Femur (tissue), 1 donor: ENCODE measurements at places on chromosomes 2 and 18.

DNA sequence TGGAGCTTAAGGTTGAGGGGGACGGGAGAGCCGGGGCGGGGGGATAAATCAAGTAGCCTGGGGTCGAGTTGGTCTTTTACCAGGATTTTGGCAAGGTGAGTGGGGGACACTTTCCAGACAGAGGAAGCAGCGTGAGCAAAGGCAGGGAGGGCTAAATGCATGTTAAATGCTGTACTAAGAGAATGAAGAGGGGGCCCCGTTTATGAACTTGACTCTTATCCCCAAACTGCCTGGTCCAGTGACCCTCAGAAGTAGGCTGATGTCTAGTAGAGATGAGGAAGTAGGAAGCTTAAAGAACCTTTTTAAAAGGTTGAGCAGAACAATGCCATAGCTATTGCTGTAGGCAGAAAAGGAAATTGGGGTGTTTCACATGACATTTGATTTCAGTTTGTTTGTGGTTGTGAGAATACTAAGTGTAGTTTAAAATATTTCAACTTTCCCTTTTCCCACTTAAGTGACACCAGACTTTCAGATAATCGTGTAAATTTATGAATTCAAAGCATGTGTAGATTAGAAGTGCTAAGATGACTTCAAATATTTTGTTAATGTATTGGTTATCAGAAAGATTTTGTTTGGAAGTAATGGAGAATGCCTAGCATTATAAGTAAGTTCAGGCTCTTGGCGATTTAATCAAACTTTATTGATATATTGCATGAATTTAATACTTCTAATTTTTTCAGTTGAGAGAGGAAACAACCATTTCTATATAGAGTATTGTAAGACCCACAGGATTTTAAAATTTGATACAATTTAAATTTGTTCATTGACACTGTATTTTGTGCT is 1.8 kb downstream of the REL start:
- DNase-seq = no peak

DNA sequence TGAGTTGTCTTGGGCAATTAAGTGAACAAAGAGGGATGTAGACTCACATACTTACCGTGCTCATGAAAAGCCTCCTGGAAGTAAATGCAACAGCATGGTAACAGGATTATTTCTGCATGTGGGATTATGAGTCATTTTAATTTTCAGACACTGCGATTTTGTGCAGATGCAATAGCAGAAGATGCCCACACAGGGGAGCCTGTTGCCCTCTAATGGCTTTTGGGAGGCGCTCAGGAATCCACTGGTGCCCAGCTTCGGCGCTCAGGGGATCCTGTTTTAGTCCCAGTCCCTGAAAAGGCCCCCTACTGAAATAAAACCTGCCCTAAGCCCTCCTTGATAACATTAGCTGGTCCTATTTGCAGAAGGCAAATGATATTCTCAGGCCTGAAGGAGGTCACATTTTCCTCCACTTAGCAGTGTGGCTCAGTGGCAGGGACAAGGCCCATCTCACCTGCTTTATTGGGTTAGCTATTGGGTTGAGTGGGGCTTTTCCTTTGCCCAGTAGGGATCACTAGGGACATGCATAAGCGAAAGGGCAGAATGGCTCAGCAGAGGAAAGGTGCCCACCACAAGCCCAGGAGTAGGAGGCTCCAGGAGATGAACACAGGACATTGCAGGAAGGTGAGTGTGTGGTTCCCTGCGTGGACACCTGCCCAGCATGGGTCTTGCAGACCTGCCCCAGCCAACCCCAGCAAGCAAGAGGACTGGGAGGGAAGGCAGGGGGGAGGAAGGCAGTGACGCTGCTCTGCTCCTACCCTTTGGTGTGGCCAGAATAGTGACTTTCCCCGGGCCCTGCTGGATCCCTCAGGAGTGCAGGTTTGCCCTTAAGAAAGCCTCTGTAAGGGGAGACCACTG is 26.5 kb upstream of the KCNS3 start:
- DNase-seq = peak; percentile 64

DNA sequence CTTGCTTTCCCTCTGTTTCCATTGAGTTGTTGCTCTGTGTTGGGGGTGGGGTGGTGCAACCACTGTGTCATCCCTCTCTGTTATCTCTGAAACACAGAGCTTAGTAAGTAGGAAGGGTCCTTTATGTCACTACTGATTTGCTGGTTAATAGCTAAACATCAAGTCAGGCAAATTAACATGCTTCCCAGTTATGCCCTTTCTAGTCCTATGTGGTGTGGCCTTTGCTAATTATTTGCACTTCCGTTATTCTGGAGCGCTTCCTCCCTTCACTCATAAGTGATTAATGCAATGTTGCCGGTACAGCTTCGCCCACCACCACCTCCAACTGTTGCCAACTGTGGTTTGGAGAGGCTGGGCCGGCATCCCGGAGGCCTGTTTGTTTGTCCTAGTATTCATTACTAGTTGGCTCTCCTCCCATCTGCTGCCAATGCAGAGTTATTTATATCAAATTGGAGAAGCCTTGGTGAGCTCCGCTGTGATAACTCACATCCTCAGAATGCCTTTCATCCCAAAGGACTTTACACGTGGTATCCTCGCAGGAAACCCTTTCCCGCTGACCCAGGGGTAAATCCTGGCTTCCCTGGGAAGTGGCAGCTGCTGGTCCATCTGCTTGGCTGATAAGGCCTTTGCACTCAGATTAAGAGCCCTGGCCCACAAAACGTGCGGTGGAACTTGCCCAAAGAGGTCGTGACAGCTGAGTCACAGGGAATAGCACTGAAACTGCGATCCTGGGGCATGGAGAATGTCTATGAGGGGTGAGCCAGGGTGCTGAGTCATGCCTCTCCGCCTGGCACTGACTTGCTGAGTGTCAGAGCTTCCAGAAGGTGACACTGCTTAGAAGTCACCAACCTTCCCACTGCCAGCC is 72.0 kb upstream of the ZCCHC2 start:
- peak; percentile 67 for DNase-seq

DNA sequence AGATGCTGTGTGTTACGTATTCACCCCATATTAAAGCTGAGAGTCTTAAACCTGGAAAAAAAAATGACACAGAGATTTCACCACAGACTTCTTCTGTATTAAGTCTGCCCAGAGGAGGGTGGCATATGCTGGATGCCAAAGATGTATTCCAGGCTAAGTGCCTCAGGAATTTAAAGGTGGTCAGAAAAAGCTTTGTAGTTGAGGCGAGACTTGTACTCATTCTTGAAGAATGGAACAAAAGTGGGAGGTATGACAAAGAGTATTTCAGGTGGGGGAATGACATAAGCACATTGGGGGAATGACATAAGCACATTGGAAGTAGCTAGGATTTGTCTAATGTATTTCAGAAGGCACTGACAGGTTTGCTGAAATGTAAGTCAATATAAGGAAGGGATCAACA is 98.6 kb downstream of the BABAM2 start:
- no peak for DNase-seq

GRCh38 chr2:121599963-121600651 is 49.2 kb downstream of the CLASP1 start:
- no peak for DNase-seq

- no peak for DNase-seq
These were observed 7.9 kb upstream of the ZNF407 start for GRCh38 chr18:74589811-74590210.

- DNase-seq = no peak
These were observed 100.0 kb downstream of the BAZ2B start for GRCh38 chr2:159516241-159516758.

DNA sequence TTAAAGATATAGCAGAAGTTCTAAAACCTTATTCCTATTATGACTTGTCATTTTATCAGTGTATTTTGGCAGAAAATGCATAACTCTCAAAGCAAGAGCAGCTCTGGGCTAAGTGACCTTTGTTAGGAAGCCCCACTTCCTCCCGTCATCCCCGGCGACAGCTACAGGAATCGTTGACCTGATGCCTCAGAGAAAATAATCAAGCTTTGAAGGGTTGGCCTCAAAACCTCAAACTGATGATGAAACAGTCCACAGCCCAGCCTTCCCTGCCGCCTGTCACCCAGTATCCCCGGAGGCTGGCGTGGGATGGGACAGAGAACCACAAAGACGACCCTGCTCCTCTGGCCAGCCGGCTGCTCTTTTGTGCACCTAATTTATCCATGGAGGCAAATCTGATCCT is 65.3 kb downstream of the KCNF1 start:
- no peak for DNase-seq

GRCh38 chr18:33459612-33460011 is 19.1 kb upstream of the CCDC178 start:
- DNase-seq = no peak

- no peak for DNase-seq
These were observed 28.8 kb downstream of the CUL3 start for GRCh38 chr2:224556381-224556780.

- no peak for DNase-seq
These were observed 55.5 kb downstream of the MTHFD2 start for GRCh38 chr2:74253971-74254310.

- DNase-seq = peak; percentile 11
These were observed 38.9 kb downstream of the ZNF516 start for GRCh38 chr18:76456018-76456750.

- no peak for DNase-seq
These were observed 166.2 kb downstream of the SH3RF3 start for GRCh38 chr2:109295070-109295780.

GRCh38 chr2:238851761-238852160 is 3.9 kb downstream of the TWIST2 start:
- no peak for DNase-seq

DNA sequence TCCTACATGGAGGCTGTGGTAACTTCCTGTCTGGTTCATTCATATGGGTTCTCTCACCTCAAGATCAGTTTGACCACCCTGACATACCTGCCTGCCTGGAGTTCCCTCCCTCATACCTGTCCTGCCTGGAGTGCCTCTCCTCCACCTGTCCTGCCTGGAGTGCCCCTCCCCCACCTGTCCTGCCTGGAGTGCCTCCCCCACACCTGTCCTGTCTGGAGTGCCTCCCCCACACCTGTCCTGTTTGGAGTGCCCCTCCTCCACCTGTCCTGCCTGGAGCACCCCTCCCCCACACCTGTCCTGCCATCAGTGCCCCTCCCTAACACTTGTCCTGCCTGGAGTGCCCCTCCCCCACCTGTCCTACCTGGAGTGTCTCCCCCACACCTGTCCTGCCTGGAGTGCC is 461.9 kb downstream of the PTPRM start:
- no peak for DNase-seq

DNA sequence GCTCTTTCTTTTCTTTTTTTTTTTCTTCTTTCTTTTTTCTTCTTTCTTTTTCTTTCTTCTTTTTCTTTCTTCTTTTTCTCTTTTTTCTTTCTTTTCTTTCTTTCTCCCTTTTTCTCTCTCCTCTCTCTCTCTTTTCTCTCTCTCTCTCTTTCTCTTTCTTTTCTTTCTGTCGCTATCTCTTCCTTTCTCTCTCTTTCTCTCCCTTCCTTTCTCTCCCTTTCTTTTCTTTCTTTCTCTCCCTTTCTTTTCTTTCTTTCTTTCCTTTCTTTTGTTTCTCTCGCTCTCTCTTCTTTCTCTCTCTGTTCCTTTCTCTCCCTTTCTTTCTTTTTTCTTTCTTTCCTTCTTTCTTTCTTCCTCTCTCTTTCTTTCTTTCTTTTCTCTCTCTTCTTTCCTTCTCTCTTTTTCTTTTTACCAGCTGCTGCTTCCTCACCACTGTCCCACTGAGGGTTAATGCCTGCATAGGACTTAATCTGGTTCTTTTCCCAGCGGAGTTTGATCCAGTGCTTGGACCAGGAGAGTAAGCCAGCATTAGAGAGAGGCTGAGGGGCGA is 145.4 kb upstream of the SIX2 start:
- DNase-seq = no peak

DNA sequence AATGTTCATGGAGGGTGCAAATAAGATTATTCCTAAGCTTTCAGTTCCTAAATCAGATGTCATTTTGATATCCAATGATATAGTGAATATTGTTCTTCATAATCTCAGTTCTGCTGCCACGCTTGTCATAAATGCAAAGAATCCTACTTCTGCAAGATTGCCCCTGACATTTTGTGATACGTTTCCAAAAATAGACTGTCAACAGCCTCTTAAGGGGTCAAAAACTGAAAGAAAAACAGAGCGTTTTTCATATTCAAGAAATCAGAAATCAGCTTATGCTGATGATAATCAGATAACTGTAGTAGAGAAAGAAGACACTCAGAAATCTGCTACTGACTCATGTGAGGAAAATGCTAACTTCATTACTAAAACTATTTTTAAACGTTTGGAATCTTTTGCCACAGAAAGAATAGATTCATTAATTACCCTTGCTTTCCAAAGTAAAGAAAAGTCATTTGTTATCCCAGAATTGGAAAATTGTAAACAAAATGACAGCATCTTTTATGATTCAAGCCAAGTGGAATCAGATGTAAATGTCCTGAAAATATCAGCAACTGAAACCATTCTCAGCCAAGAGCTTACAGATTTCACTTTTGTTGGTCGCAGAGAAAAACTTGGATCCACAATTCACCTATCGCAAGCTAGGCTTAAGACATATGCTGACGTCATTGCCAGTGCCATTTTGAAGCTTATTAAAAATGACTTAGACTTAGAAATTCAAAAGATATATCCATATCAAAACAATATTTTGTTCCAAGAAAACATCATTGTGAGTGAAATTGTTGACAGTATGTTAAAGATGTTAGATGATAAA is 55.1 kb downstream of the FSIP2 start:
- no peak for DNase-seq

GRCh38 chr2:220528180-220528675 is 900.8 kb downstream of the SLC4A3 start:
- no peak for DNase-seq

- no peak for DNase-seq
These were observed 103.3 kb downstream of the TMEM18 start for GRCh38 chr2:573805-574392.

DNA sequence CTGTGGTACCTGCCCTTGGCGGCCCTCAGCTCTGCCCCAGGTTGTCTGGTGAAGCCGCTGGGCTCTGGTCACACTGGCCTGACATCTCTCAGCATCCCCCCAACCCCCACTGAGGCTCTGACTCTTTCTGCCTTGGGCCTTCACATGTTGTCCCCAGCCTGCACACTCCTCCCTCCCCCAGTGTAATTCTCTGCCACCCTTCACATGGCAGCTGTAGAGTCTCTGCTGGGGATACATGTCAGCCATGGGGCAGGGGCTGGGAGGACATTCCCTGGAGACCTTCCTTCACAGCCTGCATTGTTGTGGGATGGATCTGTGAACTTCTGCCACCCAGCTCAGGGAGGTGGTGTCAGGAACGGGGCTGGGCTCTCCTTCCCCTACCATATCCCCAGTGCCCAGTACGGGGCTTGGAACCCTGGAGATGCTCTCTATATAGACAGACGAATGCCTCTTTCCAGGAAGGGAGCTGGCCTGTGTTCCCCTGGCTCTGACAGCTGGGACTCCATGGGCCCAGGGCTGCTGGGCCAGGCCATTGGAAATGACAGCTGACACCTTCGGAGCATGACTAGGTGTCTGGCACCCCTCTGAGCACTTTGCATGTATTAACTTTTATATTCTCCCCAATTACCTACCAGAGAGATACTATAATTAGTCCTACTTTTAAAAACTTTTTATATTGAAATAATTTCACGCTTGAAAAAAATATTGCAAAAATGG is 151.5 kb downstream of the INHBB start:
- no peak for DNase-seq

GRCh38 chr18:77851802-77852201 is 602.2 kb downstream of the GALR1 start:
- no peak for DNase-seq

- DNase-seq = no peak
These were observed 26.7 kb upstream of the PRLH start for GRCh38 chr2:237539681-237540080.
